ENCODE measurements at places on chromosomes 11 and 22.

- DNase-seq, result no peak
These were observed 470.1 kb upstream of the LARGE1 start for GRCh38 chr22:34390400-34390799.

- DNase-seq, result no peak
These were observed 109.7 kb upstream of the MTMR2 start for GRCh38 chr11:96033599-96033998.

DNA sequence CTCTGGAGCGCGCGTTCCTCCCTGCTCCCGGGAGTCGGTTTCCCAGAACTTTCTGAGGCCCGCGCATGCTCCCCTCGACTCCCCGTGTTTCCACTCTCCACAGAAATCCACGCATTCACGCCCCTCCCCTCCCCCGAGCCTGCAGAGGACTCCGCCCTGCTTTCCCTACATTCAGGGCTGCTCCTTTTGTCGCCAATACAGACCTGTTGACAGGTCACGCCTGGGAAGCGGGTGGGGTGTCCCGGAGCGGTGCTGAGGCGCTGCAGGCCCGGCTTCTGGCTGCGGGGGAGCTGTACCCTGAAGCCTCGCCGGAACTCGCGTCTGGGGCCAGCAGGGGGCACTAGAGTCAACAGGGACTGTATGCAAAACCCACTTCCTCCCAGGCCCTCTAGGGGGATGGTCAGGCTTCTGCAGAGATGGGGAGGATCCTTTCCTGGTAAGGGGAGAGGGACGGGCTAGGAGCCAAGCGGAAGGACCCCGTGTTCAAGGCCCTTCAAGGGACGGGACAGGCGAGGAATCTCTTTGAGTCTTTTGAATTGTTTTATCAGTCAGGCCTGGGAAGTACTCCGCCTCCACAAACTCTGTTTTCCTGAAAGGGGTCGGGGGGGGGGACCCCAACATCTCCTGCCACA lies at the start of gene PRAME:
Gene PRAME (minus strand): TSS at position 294 of the 632 bp plus-strand sequence. CDS start 2,433 bp downstream, outside the sequence.
- no peak for DNase-seq

DNA sequence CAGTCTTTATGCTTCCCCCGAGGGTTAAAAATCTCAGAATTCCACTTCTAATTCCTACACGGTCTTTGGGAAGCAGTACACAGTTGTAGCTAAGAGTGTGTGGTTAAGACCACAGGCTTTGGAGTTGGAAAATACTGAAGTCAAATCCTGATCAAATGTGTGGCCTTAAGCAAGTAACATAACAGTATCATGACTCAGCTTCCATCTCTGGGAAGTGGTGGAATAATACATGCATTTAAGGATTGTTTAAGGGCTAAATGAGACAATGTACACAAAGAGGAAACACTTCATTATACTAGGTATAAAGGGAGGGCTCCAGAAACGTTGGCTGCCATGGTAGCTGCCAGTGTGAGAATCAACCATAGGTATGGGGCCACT lies 71.5 kb downstream of the FAT3 start:
- no peak for DNase-seq

DNA sequence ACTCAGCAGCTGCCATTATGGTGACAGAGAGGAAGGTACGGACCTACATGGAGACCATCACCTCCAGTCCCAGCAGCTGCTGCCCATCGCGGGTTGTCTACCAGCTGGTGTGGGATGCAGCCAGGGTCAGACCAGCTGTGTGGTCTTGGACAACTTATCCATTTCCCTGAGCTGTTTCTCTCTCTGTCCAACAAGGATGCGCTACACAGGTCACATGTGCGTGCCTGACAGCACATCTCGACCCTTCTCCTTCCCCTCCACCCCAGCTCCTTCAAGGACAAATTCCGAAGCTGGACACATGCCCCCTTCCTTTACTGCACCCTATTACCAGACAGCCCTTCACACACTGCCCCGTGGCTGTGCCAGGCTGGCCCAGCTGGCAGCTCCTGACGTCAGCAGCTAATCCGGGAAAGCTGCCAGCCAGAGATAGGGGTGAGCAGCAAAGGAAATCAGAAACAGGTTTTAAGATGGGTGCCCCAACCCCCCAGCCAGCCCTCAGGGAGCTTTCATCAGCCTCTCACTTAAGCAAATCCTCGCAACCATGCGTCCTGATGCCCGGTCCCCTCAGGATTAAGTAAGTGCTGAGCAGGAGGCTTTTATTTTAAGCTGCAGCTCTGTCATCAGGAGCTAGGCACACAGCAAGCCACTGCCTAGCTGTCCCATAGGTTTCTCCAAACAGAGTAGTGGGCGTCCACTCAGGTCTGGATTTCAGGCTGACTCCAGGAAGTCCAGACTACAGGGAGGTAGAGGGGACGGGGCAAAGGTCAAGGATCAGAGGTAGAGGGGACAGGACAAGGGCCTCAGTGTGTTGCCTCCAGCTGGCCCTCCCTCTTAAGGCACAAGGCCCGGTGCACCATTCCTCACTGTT lies 20.3 kb downstream of the TEF start:
- DNase-seq, result no peak

DNA sequence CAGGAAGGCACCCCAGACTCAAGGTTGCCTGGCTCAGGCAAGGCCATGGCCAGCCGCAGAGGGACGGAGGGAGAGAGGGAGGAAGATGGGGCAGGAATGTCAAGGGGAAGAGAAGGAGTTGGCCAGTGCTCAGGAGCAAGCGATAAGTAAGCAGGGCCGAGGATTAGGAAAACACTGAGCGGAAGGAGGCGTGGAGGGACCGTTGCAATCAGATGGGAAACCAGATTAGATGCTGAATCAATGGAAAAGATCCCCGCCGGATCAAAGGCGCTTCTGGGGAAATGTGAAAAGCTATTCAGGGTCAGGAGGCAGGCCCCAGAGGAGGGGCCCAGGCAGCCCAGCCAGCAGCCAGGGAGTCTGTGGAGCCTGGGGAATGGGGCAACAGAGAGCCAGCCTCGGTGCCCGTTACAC lies 26.6 kb upstream of the MYEOV start:
- no peak for DNase-seq

- no peak for DNase-seq
These were observed 30.8 kb downstream of the SBF1 start for GRCh38 chr22:50443801-50444625.

GRCh38 chr11:13229711-13230318 lies 47.8 kb upstream of the BMAL1 start:
- DNase-seq, result no peak
